ENCODE measurements at places on chromosomes 13 and 19. TPM values are rescaled to one million over a fixed set of nuclear protein-coding genes. Genes with fewer than 3 reads are reported as not detected.

SLITRK1 gene
- not detected for total RNA-seq

IL27RA gene
- 10.7 TPM for total RNA-seq

TSHZ3 gene
- total RNA-seq, result 3.0 TPM

MEIOSIN gene
- total RNA-seq, result 0.06 TPM

MBD3L3 gene
- not detected for total RNA-seq

FFAR2 gene
- 0.02 TPM for total RNA-seq

FCER2 gene
- total RNA-seq, result not detected

TEX29 gene
- not detected for total RNA-seq

RUBCNL gene
- 0.09 TPM for total RNA-seq

CYP2B6 gene
- total RNA-seq, result not detected

NLRP11 gene
- 0.01 TPM for total RNA-seq

RASIP1 gene
- total RNA-seq, result 0.45 TPM

ZNF653 gene
- total RNA-seq, result 4.5 TPM

ZNF665 gene
- total RNA-seq, result not detected

KIR2DL4 gene
- not detected for total RNA-seq

GRIN3B gene
- 2.6 TPM for total RNA-seq
